ENCODE measurements at places on chromosomes 6 and 20.
A peak's percentile ranks its signal among the peaks of the same experiment; 100 is the strongest.

GRCh38 chr6:48535582-48536009, 424.6 kb upstream of the PTCHD4 start:
- DNase-seq: no peak

DNA sequence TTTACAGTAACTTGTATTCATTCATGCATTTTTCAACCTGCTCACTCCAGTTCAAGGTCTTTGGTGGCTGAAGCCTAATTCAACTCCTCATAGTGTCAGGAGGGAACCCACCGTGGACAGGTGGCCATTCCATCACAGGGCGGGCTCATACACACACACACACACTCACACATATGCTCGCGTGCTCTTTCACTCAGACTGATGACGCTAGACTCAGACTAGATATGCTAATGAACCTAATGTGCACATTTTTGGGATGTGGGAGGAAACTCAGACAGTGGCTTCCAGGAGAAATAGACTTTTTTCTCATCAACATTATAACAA, 56.7 kb downstream of the TRIM27 start:
- DNase-seq: peak; percentile 23

DNA sequence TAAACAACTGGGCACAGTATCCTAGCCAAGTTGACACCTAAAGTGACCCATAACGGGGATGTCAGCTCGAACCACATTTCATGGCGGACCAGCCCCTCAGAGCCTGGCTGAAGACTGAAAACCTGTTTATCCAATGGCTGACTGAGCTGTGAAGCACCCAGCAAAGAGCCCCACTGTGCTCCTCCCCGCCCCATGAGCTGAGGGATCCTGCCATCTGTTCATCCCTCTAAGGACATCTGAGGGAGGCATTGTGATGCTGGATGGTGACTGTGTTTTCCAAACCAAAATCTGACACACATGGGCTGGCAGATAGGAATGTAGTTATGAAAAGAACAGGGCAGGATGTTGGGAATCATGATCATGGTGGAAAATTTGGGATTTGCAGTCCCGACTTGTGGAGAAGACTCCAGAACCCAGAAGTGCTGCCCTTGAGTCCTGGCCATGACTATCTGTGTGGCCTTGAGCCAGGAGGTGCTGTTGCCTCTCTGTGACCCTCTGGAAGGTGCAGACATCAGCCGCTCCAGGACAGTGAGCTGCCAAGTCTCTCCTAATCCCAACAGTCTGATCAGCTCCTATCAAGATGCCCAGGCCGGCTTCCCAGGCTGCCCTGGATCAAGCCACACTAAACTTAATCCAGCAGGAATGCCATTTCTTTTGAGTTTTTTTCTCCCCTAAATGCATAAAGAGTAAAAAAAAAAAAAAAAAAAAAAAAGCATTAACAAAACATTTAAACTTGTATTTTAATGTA, 5.7 kb downstream of the EDN3 start:
- DNase-seq: no peak

- DNase-seq: no peak
These were observed 249.1 kb downstream of the LY86 start for GRCh38 chr6:6837541-6838080.

DNA sequence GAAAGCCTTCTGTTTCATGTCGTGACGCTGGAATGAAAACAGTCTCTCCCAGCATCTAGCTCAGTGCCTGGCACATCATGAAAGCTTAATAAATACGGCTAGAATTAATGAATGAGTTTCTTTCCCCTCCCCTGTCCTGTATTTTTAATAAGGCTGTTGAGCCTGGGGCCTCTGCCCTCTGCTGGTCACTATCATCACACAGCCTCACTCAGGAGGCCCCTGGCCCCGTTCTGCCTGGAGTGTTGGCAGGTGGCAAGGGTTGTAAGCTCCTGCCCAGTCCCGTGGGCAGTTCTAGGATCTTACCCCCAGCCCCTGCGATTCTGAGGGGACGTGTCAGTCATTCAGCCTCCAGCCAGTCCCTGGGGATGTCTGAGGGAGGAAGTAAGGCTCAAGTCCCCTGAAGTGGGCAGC, 41.4 kb downstream of the PHACTR3 start:
- DNase-seq: no peak

DNA sequence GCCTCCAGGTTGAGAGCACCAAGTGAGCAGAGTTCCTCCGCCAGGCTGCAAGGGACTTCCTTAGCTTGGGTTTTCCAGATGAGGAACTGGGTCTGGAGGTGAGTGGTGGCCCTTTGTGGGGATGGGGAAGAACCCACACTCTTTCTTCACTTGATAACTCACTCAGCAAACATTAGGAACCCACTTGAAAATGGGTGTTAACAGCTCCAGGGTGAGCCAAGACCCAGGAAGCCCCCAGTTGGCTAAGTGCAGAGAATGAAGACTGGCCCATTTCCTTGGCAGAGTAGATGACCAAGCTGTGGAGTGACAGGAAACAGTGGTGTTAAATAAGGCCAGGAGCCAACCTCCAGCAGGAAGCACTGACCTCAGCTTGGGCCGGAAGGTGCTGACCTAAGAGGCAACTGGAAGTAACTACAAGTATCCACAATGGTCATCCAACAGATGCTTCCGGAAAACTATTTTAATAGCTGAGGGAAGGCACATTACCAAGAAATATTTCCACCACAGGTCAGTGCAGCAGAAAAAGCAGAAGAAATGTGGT, 22.7 kb downstream of the MRPL14 start:
- no peak for DNase-seq

DNA sequence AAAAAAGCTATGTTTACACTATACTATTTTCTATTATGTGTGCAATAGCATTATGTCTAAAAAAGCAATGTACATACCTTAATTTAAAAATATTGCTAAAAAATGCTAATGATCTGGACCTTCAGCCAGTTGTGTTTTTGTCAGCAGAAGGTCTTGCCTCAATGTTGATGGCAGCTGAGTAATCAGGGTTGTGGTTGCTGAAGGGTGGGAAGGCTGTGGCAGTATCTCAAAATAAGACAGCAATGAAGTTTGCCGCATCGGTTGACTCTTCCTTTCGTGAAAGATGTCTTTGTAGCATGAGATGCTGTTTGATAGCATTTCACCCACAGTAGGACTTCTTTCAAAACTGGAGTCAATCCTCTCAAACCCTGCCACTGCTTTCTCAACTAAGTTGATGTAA, 134.7 kb upstream of the CDYL start:
- DNase-seq: no peak

- DNase-seq: peak; percentile 29
These were observed 239.1 kb downstream of the CDC5L start for GRCh38 chr6:44626616-44627015.

- DNase-seq: no peak
These were observed 15.3 kb downstream of the PNLDC1 start for GRCh38 chr6:159815410-159815809.

DNA sequence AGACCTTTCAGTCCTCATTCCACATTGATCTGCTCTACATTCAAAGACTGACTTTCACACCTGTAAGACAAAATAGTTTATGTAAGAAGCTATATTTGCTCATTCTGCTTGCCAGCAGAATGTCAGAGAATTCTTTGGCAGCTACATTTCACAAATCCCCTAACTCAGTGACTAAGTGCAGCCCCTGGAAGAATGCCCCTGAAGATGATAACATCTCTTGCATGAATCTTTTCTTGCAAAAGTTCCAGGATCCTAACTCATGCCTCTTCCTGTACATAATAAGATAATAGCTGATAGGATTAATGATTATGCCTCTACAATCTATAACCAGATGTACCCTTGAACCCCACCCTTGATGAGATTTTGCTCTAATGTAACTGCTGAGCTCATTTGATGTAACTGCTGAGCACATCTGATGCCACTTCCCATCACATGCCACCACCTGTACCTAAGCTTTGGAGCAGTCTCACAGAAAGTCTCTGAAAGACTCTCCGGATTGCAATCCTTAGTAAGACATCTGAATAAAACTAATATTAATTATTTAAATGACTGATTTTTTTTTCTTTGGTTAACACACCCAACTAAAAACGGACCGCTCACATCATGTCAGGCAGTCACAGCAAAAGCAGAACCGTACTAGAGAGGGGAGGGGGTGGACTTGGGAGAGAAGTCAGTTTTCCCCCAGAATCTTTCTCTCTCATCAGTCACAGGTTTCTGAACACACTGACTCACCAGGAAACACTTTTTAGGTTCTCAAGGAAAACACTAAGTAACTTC, 684 bp upstream of the DNAH8 start:
- no peak for DNase-seq

- no peak for DNase-seq
These were observed 38.8 kb downstream of the CITED2 start for GRCh38 chr6:139335447-139336210.

GRCh38 chr6:15437090-15437635, 191.3 kb downstream of the JARID2 start:
- no peak for DNase-seq

GRCh38 chr20:48686238-48687116, 141.3 kb downstream of the PREX1 start:
- DNase-seq: peak; percentile 48

- DNase-seq: no peak
These were observed 1.2 kb downstream of the SLC17A3 start for GRCh38 chr6:25872814-25873213.

GRCh38 chr20:63173552-63174191, 42.3 kb downstream of the YTHDF1 start:
- no peak for DNase-seq

- no peak for DNase-seq
These were observed 63.2 kb downstream of the ZNF217 start for GRCh38 chr20:53530440-53530839.

GRCh38 chr6:21429291-21429690, 164.3 kb upstream of the SOX4 start:
- no peak for DNase-seq

DNA sequence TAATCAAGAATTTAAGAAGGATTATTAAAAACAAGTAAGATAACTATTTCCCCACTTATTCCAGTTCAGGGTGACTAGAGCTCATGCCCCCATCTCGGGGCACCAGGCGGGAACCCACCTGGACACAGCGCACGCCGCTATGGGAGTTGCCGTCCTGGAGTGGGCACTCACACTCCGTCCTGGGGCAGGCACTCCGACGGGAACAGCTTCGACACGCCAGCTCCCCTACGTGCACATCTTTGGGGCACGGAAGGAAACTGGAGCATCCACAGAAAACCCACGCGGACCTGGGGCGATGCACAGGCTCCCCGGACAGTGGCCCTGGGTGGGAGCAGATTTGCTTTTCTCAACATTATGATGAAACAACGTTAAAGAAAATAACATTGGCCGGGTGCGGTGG, 52.0 kb upstream of the GATA5 start:
- DNase-seq: no peak

DNA sequence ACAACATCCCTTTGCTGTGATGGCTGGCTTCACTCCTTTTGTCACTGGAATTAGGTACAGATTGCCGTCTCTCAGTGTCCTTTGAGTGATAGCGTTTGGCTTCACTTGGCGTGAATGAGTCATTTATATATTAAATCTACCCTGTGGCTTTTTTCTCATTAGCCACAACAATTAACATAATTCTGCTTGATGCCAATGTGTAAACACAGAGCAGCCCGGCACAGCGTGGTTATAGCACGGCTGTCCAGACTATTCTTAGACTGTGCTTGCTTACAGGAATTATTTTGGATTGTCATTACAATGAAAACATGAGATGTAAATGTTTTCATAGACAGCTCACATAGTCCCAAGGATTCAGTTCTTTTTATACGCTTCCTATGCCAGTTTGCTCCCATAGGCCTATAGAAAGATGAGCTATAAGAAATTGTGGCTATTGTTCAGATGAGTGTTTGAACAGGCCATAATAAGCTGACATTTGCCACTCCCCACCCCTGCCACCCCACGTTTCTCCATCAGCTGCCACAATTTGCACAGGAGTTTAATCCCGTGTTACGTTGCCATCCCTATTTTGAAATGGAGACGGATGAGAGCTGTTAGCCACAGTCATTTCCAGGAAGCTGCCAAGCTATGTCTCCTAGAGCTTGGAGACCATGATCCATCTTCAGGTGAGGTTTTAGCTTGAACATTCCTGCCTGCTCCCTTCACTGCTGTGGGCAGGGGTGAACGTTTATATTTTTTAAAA, 65.9 kb downstream of the PPP1R14C start:
- DNase-seq: no peak

- DNase-seq: no peak
These were observed 74.3 kb upstream of the PHACTR2 start for GRCh38 chr6:143603455-143603854.

DNA sequence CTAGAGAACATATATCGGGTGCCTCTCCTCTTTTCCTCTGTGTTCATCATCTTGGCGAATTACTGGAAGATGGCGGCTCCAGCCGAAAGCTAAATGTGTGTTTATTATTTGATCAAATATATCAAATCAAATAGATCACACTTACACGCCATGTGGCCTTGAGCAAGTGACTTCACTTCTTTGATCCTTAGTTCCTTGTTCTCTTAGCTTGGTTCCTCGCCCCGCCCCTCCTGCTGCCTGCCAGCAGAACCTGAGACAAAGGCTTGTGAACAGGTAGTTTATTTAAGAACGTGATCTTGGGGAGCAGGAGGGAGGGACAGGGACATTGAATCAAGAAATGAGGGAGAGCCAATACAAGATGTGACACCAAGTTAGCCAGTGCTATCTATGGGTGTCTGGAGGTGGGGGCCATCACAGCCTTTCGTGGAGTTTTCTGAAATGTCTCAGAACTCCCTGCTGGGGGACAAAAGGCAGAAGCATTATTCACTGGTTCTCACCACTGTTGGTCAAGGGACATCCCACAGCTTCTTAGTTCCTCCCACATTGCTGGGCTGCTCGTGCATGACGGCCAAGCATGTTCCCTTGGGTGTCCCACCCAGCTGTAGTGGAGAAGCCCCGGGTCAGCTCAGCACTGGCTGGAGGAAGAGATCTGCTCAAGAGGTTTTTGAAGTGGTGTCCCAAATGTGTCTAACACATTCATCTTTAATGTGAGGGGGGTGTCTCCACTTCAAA, 44.9 kb upstream of the RNF24 start:
- DNase-seq: peak; percentile 87

DNA sequence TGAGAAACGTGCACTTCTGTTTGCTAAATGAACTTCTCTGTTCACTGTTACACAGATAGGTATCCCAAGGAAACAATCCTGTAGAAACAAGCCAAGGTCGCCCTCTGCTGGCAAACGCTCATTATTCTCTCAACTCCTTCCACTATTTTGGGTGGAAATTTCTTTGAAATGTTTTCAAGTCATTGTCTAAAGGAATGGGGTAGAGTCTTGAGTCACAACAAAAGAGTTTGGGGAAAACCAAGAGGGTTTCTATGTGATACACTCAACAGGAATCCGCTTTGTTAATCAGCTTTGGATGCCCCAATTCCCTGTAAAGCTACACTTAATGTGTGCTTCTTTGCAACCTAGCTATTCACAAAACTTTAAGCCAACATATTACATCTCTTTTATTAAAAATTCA, 4.6 kb upstream of the RAE1 start:
- peak; percentile 87 for DNase-seq

GRCh38 chr6:78917788-78918187, 50.4 kb downstream of the IRAK1BP1 start:
- no peak for DNase-seq

- DNase-seq: no peak
These were observed 624.7 kb downstream of the UTRN start for GRCh38 chr6:144909753-144910285.
